ENCODE measurements at places on chromosomes 7 and 10.

- no peak for DNase-seq
Observed at GRCh38 chr7:1532456-1533254, 2.2 kb downstream of the MAFK start.

DNA sequence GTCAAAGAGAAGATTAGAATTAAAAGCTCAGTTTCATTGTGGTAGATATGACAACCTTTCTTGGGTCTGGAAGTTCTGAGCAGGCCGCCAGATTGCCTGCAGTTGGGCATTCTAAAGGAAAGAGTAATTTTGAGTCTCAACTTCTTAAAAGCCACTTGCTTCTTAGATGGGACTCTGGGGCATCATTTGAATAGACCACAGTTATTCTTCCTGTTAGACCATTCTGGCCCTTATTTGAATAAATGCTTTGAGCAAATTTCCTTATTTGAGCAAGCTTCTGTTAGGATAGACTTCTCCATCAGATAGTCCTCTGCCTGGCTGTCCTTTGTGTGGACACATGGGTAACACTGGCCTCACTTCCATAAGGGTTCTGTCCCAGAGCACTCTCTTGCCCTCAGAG, 40.2 kb downstream of the SND1 start:
- DNase-seq = no peak

GRCh38 chr7:69800495-69800894, 202.2 kb downstream of the AUTS2 start:
- DNase-seq = no peak

GRCh38 chr7:12706900-12707536, 19.6 kb downstream of the ARL4A start:
- DNase-seq = no peak

GRCh38 chr10:74307061-74307651, 156.1 kb downstream of the ADK start:
- DNase-seq = no peak

GRCh38 chr7:151083071-151083823, at the start of gene TMUB1:
Gene TMUB1, minus strand, starts transcription at chr7:151083493. Its CDS starts 930 bp downstream, at chr7:151082563.
- no peak for DNase-seq

DNA sequence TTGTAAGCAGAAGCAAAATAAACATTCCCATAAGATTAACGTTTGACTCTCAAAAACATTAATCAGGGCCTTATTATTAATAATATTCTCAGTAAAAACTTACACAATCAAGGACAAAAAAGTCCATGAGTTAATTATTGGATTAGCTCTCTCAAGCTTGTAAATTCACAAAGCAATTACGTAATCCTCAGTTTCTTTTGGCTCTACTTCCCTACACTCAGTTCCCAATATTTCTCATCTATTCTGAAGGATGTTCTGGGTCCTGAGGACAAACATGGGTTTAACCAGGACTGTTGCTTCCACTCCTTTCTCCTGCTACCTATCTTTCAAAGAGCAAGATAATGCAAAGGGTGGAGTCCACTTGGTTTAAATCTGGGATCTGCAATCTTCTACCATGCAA, 15.1 kb downstream of the FBXL13 start:
- DNase-seq = no peak

DNA sequence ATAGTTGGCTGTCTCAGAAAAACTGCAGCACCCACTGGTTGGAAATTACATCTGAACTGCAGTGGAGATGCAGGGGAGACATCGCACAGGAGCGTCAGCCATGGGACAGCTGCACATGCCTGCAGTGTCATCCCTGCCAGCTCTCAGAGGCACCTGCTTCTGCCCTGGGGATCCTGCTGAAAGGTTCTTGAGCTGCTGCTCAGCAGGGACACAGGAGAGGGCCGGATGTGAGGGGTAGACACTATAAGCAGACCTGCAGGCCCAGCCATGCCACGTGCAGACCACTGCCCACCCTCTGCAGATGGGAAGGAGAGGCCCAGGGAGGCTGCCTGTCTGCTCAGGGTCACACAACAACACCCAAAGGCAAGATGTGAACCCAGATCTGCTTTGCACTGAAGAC, 601.4 kb downstream of the DNAJB6 start:
- DNase-seq = no peak

DNA sequence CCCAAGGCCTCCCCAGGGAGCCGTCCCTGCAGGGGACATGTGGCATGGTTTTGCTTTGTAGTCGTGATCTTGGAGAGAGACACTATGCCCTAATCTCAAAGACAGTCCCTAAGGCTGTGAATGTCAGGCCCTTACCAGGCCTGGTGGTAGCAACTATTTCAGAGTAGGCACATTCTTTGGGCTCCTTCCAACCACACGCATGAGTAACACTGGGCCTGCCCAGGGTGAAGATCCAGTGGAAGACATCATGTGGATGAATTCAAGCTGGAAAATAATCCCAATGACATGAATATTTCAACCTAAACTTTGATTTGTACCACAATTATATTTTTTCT, 39.5 kb upstream of the INSIG1 start:
- DNase-seq = no peak

DNA sequence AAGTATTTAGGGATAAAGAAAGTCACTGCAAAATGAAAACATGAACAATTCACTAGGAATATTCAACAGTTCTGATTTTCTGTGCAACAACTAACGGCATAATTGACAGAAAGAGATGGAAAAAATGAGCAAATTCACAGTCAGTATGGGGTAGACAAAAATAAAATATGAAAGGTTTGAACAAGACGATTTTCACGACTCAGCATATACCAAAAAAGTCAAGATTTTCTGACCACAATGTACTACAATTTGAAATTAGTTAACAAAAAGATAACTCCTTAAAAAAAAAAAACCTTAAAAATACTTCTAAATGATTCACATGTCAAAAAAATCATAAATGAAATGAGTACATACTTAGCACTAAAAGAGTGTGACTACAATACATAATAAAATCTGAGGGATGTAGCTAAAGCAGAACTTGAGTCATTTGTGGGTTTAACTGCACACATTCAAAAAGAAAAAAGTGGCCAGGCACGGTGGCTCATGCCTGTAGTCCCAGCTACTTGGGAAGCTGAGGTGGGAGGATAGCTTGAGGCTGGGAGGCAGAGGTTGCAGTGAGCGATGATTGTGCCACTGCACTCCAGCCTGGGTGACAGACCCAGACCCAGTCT, 22.6 kb upstream of the MTURN start:
- DNase-seq = no peak

- DNase-seq = no peak
Observed at GRCh38 chr7:127922656-127923055, 108.6 kb downstream of the LRRC4 start.

- DNase-seq = no peak
Observed at GRCh38 chr10:49310460-49310859, 11.5 kb downstream of the C10orf71 start.

DNA sequence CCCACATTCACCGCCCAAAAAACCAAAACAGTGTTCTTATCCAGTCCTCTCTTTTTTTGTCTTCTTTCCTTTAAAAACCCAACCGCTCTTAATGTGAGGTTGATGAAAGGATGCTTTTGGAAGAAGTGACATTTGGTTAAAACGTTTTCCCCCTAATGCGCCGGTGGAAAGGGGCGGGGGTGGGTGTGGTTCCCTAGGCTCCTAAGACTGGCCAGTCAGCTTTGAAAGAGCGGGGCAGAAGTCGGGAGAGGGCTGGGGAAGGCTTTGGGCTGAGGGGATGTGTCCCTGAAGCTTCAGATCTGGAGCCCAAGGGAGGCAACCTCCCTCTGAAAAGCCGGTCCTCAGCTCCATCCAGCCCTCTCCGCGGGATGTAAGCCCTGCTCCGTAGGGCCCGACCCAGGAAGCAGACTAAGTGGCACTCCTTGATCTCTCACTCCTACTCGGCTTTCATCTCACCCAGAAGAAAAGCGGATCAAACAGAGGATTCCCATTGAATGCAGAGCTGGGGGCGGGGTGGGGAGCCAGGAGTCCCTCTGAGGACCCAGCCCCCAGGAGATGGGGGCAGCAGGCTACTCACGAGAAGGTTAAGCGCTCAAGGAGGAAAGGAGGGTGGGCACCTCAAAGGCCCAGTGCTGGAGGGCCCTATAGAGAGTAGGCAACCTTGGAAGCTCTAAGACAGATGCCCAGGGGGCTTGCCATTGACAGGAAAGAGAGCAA, 2.4 kb upstream of the EVX1 start:
- no peak for DNase-seq

- DNase-seq = no peak
Observed at GRCh38 chr7:45028138-45028919, 28.3 kb downstream of the CCM2 start.

GRCh38 chr7:50598460-50599343, 33.5 kb upstream of the DDC start:
- no peak for DNase-seq

DNA sequence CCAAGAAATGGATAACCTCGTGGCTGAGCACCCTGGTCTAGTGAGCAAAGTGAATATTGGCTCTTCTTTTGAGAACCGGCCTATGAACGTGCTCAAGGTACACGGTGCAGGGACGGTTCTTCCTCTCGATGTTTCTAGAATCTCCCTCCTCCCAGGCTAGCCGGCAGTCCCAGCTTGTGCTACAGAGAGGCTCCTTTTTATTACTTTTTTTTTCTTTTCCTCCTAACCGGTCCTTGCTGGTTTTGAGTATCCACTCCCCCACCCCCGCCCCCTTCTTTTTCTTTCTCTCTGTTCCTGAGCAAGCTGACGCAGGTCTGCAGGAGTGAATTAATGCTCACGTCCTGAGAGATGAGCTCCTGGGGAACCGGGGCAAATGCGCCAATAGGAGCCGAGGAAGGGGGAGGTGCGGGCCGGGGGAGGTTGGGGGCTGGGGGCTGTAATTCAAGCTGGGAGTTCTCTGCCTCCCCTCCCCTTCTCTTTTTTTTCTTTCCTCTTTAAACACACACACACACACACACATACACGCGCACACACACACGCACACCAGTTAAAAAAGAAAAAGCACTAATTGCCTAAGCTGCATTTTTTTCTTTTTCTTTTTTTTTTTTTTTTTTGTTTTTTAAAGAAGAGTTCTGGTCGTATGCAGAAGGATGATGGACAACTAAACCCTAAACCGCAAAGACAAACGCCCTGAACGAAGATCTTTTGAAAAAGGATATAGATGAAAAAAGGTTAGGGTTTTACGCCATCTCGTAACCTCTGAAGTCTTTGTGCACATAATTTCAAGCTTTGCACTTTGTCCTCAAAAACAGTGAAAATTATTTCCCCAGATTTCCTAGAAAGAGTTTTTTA, 6.6 kb downstream of the CPA2 start:
- peak; percentile 82 for DNase-seq

DNA sequence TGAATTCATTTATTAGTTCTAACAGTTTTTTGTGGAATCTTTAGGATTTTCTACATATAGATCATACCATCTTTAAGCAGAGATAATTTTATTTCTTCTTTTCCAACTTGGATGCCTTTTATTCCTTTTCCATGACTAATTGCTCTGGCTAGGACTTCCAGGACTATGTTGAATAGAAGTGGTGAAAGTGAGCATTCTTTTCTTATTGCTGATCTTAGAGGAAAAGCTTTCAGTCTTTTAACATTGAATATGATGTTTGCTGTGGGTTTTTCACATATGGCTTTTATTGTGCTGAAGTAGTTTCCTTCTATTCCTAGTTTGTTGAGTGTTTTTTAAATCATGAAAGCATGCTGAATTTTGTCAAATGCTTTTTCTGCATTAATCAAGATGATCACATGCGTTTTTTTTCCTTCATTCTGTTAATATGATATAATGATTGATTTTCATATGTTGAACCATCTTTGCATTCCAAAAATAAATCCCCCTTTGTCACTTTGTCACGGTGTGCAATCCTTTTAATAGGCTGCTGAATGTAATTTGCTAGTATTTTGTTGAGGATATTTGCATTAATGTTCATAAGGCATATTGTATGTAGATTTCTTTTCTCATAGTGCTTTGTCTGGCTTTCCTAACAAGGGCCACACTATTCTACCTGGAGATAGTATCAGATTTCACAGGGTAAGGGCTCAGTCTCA, 92.9 kb downstream of the ZNF467 start:
- DNase-seq = no peak

- no peak for DNase-seq
Observed at GRCh38 chr10:32326119-32326518, 20.8 kb downstream of the EPC1 start.

DNA sequence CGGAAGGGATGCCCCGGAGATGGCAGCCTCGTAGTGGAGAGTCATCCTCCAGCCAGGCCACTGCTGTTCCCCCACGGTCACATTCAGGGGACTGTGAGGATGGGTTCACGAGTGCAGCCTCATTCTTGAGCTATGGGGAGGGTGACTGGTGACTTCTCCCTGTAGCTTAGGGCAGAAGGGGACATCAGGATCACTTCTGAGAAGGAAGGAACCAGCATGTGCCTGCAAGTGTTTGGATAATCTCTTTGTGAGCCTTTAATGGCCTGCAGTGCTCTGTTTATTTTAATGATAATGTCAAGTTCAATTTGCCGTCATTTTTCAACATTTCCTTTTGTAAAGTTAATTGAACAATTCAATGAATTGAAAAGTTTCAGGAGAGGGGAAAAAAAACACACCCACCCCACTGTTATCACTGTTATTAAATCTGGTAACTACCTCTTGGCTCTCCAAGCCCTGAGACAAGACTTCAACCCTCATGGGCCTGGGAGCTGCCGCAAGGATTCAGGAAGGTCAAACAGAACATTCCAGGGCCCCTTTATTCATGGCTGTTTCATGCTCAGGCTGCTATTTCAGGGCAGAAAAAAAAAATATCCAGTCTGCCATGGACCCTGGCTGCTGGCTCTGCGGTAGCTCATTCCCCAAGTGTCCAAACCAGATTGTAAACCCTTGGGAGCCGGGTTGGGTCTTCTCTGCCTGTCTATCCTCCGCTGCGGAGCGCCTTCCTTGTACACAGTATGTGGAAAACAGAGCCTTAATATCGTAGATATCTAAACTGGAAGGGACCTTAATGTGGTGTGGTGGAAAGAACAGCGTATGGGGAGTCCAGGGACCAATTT, 100.4 kb downstream of the CDH23 start:
- DNase-seq = no peak

- DNase-seq = no peak
Observed at GRCh38 chr7:33471636-33472242, 342.4 kb downstream of the BBS9 start.

GRCh38 chr10:132803416-132804210, 17.7 kb upstream of the NKX6-2 start:
- DNase-seq = no peak

DNA sequence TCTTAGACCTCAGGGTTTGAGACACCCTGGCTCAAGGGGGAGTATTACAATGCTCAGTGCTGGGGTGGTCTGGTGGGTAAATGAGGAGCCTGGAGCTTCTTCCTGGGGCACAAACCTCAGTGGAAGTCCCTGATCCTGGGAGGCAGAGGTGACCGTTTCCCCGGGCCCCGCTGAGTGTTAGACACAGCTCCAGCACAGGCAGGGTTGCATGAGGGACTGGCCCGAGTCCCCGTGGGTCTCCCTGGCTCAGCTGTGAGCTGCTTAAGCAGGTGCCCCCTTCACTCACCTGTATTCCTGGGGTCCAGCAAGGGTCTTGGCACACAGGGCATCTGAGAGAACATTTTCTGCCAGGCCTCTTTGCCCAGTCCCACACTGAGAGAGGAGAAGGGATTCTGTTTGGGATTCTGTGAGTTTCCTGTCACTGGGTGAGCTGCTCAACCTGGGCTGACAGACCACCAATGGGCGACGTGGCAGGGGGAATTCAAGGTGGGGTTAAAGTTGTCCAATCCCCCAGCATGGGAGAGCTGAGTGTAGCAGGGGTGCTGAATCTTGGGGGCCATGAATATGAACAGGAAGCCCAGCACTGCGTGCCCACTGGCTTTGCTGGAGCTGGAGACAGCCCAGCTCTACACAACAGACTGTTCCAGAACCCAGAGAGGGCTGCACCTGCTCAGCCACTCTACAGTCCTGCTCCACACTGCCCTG, 29.9 kb downstream of the DDIT4 start:
- DNase-seq = no peak

GRCh38 chr7:72152161-72153131, 259.7 kb downstream of the CALN1 start:
- DNase-seq = no peak

GRCh38 chr7:88278881-88279280, 27.8 kb downstream of the STEAP4 start:
- no peak for DNase-seq

Measured in left renal cortex interstitium (tissue), 4 donors.